ENCODE measurements at places on chromosomes 3 and 15.

DNA sequence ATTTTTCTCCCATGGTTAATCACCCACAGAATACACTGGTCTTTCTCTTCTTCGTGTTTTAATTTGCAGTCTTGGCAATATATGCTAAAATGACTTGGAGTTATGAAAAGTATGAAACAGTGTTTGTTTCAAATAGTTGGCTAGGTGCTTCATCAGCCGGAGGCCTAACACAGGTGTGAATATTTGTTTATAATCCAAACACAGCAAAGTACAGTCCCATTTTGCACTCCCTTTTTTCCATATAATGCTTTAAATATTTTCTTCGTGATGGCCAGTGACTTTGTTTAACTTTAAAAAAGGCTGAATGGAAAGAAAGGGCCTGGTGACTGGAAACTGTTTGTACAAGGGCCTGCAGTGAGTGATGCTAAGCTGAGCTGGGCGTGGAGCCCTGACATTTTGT is 219.7 kb upstream of the LRIG1 start:
- DNase-seq = no peak

GRCh38 chr3:108662142-108662738 is 72.7 kb downstream of the DZIP3 start:
- DNase-seq = peak; percentile 13

DNA sequence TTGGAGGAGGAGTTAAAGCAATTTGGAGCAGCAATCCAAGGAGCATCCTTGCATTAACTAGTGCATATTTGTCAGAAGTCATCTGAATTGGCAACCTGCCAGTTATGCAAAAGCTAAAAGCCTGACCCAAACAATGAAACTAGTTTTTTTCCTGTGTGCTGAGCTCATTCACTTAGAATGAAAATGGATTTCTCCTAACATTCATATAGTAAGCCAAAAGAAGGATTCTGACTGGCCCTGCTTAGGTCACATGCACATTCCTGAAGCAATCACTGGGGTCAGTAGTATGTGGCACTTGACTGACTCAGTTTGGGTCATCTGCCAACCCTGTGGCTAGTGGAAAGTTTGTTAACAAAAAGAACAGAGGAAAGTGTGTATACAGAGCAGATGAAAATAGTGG is 30.5 kb downstream of the OXSM start:
- no peak for DNase-seq

- no peak for DNase-seq
These were observed 3.5 kb downstream of the RFTN1 start for GRCh38 chr3:16509721-16510619.

- no peak for DNase-seq
These were observed 321.8 kb downstream of the FEZF2 start for GRCh38 chr3:62051506-62051905.

GRCh38 chr3:111601810-111602209 is 6.7 kb upstream of the ZBED2 start:
- DNase-seq = no peak

GRCh38 chr3:117282566-117282965 is 573.0 kb downstream of the TUSC7 start:
- no peak for DNase-seq

DNA sequence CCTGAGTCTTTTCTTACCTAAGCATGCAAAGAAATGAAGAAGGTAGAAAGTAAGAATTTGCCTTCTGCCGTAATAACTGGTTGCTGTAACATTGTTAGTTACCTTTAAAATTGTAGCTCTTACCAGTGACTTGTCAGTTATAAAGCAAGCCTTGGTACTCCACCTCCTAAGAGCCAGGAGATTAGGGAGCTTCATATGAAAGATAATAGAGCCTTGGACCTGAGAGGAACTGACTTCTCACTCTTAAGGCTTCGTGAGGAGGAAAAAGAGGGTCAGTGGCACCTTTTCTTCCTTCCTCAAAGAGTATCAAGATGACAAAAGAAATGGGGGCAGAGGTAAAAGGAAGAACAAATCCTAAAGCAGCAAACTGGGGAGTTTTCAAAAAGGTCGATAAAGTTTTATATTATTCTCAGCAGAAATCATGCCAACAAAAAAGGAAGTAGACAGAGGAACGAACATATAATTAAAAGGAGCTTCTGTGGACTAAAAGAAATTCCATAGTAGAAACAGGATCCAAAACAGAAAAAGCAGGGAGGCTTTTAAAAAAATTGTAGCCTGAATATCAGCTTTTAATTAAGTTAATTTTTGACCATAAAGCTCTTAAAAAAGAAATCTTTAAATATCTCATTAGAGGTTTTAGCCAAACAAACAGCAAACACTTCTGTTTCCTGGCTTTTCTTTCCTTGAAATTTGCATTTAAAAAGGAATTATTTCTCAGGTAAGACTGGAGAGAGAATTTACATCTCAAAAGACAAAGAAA is 847.1 kb upstream of the ALCAM start:
- no peak for DNase-seq

- no peak for DNase-seq
These were observed 760.2 kb downstream of the VGLL3 start for GRCh38 chr3:86230762-86231161.

- no peak for DNase-seq
These were observed 234.7 kb upstream of the PLSCR5 start for GRCh38 chr3:146839727-146840375.

DNA sequence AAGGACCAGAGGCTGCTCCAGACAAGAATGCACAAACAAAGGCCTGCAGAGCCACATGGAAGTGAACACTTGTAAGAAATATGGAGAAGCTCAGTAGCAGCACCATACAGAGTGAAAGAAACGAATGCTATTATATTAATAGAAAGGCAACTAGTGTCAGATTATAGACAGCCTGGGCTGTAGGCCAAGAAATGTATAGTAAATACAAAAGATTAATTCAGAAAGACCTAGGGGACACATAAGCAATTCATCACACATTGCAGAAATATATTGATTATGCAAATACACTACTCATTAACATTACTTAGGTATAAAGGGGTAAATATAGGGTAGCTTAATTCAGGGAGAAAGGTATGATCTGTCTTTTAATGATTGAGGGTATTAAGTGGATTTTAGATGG is 69.5 kb upstream of the GUCA1C start:
- no peak for DNase-seq

- peak; percentile 72 for DNase-seq
These were observed 582 bp upstream of the SLCO3A1 start for GRCh38 chr15:91852741-91853510.

DNA sequence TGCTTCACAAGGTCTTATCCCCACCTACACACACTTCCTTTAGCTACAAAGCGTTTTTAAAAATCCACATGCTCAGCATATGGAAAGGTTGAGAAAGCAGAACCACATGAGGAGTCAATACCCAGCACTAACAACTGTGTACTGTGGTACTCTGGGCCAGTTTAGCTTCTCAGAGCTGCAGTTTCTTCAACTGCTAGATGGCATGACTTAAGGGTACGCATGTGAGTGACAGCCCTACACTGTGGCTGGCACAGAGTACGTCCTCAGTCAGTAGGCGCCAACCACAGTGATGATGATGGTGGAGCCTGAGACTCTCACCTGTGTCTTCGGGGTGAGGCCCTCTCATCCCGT is 17.4 kb downstream of the CCDC12 start:
- no peak for DNase-seq

GRCh38 chr3:119258915-119259314 is 18.2 kb upstream of the B4GALT4 start:
- DNase-seq = no peak

DNA sequence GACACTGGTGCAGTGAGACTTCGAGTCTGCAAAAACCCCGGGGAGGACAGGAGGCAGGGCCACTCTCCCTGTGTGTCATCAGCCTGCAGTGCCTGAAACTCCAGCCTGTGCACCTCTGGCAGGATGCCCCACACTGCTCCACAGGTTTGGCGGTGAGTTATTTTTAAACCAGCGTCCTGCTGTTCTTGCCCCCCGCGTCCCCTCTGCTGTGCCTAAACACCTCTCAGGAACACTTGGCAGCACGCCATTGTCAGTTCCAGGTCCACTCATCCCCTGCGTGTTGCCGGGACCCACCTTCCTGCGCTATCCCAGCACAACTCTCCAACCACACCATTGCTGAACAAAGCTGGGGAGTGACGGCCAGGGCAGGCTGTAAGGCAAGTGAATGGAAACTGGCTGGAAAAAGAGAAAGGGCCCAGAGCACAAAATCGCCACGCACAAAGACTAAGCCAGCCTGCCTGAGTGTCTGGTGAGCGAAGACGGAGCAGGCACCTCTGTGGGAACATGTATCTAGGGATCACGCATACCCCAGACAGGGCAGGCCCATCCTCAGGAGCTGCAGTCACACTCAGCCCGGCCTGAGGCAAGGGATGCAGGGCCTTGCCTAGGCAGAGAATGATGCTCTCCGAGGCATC is 3.1 kb upstream of the PLA2G4F start:
- DNase-seq = no peak

DNA sequence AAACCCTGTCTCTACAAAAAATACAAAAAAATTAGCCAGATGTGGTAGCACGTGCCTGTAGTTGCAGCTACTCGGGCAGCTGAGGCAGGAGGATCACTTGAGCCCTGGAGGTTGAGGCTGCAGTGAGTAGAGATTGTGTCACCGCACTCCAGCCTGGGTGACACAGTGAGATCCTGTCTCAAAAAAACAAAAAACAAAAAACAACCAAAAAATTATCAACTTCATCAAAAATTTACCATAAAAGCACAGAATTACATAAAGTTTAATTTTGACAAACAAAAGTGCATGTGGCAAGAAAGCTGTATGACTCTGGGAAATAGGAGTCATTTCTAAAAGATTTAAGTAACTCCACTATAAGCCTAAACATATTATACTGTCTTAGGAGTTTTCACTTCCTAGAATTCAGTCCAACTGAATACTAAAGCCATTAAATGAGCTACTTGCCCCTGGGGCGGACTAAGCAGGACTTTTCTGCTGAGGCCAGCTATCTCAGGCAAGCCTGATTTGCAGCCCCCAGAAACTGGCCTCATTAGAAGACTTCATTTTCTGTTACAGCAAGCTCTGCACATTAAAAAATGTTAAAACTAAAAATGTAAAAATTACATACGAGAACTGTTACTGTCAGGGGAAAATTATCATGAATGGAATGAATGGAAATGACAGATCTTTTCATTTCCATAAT is 23.0 kb downstream of the HSPBAP1 start:
- no peak for DNase-seq

GRCh38 chr3:46942076-46942475 is 34.5 kb downstream of the CCDC12 start:
- no peak for DNase-seq

DNA sequence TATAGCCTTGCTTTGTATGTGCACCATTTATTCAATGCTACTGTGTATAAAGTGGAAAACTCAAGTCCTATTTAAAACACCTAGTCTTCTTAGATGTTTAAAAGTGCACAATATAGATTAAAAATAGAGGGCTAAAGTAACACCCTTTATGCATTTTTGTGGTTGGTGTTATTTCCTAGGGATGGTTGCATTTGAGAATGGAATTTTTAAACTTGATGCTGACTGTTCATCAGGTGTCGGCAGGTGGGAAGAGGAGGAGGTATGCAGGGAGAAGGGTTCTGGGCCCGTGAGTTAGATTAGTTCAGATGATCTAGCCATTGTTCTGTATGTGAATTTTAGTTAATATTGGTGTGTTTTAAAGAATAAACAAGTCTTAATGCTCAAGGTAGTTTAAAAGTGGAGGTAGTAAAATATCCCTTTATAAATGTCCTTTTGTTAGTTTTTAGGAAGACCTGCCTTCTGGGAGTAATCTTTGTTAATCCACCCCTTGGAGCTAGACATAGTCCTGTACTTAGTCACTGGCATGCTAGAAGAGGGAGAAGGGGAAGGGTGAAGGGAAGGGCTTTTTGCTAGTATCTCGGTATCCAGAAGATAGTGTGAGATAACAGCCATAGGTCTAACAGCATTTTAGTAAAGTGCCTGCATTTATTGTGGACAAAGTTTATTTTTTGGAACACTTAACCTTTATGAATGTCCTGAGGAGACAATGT is 8.1 kb upstream of the SRPRB start:
- no peak for DNase-seq

- DNase-seq = no peak
These were observed 78.1 kb downstream of the ZNF621 start for GRCh38 chr3:40602778-40603385.

GRCh38 chr15:89500397-89501270 is 4.3 kb upstream of the RHCG start:
- DNase-seq = no peak

GRCh38 chr15:52706091-52706490 is 26.9 kb upstream of the ATOSA start:
- DNase-seq = no peak

GRCh38 chr15:43889042-43889441 is 62.2 kb downstream of the WDR76 start:
- DNase-seq = no peak

GRCh38 chr3:145915787-145916186 is 245.2 kb downstream of the PLOD2 start:
- DNase-seq = no peak

DNA sequence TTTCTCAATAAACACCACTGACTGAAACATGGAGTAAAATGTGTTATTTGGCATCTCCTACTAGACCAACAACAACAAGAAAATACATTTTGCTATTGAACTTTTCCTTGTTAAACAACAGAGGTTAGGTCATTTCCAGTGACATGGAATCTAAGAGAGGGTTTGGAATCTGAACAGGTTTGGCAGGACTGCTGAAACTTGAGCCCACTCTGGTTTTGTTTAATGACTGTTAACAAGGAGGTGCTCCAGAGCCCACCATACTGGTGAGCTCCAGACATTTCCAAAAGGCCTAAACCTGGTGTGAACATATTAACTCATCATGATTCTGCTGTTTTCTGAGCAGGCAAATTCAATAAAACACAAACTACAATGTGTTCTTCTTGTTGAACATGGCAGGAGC is 330.7 kb upstream of the TRIM42 start:
- no peak for DNase-seq

GRCh38 chr15:88249220-88249619 is 7.3 kb downstream of the NTRK3 start:
- DNase-seq = no peak

- no peak for DNase-seq
These were observed 6.6 kb downstream of the MYO5C start for GRCh38 chr15:52288986-52289385.

DNA sequence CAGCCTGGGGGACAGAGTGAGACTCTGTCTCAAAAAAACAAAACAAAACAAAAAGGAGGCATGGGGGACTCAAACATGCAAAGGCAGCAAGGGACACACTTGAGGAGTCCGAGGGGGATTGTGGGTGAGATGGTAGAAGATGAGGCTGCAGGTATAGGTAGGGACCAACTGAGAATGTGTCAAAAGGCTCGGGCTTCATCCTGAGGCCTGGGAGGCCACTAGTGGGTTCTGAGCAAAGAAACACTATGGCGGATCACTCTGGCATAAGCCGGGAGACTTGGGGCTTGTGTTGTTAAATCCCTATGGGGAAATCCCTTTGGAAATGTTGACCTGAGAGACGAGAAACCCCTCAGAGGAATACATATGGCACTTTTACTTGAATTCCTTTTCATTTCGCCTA is 21.2 kb downstream of the ZNF710 start:
- DNase-seq = no peak

Measured in 8988T (cell line).